ENCODE measurements at places on chromosomes 13 and 19.

GRCh38 chr19:46546194-46546896 lies 50.7 kb upstream of the PNMA8B start:
- DNase-seq = no peak

DNA sequence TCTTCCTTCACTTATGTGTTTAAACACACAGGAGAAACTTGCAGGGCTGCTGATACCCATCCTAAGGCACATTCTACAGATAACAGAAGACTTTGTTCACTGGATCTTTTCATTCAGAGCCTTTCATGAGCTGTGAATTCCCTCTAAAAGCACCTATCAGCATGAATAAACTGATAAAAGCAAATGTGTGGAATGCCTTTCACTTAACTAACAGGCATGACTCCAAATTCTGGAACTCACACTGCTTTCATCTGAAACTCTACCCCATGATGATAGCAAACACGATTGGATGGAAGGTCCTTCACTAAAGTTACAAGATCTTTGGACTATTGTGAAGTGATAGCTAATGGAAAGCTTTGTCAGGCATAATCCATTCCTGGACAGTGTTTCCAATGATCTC lies 457.3 kb downstream of the EFNB2 start:
- DNase-seq = no peak

DNA sequence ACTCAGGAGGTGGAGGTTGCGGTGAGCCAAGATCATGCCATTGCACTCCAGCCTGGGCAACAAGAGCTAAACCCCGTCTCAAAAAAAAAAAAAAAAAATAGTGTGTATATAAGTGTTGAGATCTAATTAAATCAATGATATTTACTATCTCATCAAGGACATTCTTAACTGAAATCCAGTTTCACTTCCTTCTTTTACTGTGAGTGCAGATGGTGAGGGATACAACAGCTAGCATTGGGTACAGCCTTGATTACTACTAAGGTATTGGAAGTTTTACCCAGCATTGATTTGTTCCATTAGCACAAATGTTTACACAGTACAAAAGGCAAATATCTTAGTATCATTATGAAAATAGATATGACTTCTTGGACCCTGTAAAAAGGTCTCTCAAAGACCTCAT lies 546.6 kb downstream of the KCTD12 start:
- DNase-seq = no peak

- DNase-seq = no peak
Observed at GRCh38 chr19:2221250-2221831, 14.8 kb downstream of the PLEKHJ1 start.

- DNase-seq = no peak
Observed at GRCh38 chr13:24680258-24680920, at the start of gene ATP12A. Gene ATP12A (plus strand): TSS chr13:24680408. CDS start chr13:24680744, 336 bp downstream.

GRCh38 chr19:35184267-35184666 lies 29.7 kb downstream of the FXYD5 start:
- DNase-seq = no peak

DNA sequence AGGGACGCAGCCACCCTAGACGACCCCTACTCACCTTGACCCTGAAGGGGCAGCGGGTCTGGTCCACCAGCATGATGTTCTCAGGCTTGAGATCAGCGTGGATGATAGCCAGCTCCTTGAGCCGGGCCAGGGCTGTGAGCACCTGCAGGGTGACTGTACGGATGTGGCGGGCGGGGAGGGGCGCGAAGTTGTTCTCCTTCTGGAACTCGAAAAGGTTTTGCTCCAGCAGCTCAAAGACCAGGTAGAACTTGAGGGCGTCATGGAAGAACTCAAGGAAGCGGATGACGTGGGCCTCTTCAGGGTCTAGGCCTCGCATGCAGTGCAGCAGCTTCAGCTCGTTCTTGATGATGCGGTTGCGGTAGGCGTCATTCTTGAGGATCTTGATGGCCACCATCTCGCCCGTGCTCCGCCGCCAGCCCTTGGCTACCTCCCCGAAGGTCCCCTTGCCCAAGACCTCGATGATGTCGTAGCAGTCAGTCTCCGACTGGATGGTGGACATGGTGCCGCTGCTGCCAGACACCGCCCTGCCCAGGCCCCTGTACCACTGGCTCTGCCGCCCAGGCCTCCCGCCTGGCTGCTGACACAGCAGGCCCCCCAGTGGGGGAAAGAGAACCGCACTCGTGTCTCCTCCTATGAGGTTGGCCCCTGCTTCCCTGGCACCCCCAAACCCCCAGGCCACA lies 437 bp downstream of the HIPK4 start:
- DNase-seq = no peak

GRCh38 chr19:30558793-30559192 lies 186.6 kb downstream of the ZNF536 start:
- no peak for DNase-seq

DNA sequence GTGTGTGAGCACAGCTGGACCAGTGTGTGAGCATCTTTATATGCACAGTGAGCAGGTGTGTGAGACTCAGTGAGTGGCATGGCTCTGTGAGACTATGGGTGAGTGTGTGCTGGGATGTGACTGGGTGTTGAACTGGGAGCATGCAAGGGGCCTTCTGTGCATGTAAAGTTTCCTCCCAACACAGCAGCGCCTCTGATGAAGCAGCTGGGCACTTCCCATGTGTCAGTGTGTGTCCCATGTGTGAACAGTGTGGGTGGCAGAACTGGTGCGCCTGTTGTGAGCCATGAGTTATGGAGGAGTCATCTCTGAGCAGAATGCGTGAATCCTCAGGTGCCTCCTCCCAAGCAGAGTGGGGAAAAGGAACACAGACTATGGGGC lies 24.1 kb downstream of the LGALS16 start:
- no peak for DNase-seq

- DNase-seq = peak; percentile 96
Observed at GRCh38 chr19:6424939-6425731, 524 bp upstream of the KHSRP start.

DNA sequence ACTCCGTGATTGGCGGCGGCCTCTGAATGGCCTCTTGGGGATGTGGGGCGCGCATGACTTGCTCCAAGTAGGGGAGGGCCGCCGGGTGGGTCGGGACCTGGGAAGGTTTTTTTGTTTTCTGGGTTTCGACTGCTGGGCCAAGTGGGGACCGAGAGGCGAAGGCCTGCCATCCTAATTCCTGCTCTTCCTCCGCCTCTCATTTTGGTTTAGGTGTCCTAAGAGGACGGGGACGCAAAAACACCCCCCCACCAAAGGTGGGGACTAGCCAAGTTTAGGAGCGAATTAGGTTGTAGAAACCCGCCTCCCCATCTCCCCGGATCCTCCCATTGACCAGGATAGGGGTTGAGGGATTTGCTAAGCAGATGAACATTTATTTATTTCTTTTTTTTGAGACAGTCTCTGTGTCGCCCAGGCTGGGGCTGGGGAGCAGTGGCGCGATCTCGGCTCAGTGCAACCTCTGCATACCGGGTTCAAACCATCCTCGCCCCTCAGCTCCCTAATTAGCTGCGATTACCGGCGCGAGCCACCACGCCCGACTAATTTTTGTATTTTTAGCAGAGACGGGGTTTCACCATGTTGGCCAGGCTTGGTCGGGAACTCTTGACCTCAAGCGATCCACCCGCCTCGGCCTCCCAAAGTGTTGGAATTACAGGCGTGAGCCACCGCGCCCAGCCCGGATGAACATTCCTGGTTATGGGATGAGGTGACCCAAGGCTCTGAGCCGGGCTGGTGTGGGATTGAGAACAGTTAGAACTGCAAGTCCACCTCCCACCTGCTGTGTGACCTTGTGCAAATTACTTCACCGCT lies 838 bp downstream of the PPP2R1A start:
- DNase-seq = no peak

DNA sequence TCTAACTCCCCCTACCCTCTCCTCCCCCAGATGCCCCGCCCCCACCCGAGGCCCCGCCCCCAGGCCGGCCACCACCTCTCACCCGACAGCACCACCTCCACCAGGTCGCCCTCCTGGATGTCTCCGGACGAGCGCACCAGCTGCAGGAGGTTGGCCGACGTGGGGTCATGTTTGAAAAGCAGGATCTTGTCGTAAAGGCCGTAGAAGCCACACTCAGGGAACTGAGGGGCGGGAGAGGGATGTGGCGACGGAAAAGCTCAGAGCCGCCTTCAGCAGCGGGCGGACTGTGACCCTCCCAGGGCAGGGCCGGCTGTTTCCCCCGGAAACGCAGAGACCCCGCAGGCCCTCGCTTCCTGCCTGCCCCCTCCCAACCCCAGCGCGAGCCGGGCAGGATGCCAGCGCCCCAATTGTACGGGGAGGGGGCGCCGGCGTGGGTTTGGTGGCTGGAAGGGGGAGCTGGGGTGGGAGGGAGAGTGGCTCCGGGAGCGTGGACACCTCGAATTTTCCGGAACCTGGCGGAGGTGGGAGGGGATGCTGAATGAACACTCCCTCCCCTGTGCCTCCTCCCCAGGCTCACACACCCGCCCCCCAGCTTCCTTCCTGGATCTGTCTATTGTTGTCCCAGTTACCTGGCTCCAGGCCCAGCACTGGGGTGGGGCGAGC lies 3.0 kb downstream of the PRKD2 start:
- peak; percentile 72 for DNase-seq

DNA sequence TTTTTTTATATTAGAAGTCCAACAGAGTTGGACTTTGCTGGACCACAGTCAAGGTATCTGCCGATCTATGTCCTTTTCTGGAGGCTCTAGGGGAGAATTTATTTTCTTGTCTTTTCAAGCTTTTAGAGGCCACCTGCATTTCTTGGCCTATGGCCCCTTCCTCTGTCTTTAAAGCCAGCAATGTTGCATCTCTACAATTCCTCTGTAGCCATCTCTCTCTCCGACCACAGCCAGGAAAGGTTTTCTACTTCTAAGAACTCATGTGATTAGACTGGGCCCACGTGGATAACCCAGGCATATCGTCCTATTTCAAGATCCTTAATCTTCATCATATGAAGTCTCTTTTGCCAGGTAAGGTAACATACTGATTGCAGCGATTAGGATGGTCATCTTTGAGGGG lies 43.5 kb upstream of the RGCC start:
- DNase-seq = no peak

DNA sequence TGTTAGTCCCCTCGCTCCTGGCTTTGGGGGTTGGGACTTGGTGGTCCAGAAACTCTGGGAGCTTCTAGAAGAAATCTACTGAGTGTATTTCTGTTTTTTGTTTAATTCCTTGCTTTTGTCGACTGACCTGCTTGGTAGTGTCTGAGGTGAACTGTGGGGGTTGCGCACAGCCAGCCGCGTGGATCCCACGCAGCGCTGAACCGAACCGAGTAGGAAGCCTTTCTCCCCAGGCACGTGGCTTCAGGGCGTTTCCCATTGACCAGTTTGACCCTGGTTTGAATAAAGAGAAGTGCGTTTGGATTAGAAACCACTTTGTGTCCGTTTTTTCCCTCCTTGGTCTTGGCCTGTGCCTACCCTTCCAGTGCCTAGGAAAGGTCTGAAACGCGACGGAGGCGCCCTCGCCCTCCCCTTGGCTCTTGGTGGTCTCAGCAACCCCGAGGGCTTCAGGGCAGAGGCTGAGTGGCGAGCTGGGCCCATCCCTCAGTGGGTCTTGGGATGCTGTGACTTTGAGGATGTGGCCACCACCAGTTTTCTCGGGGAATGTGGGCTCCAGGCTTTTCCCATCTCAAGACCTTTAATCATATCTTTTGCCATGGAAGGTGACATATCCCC lies 2.7 kb upstream of the RPS15 start:
- DNase-seq = no peak

GRCh38 chr19:45499196-45500180 lies 1.2 kb downstream of the PPM1N start:
- no peak for DNase-seq

- no peak for DNase-seq
Observed at GRCh38 chr13:99866781-99867180, 104.8 kb downstream of the ZIC5 start.

DNA sequence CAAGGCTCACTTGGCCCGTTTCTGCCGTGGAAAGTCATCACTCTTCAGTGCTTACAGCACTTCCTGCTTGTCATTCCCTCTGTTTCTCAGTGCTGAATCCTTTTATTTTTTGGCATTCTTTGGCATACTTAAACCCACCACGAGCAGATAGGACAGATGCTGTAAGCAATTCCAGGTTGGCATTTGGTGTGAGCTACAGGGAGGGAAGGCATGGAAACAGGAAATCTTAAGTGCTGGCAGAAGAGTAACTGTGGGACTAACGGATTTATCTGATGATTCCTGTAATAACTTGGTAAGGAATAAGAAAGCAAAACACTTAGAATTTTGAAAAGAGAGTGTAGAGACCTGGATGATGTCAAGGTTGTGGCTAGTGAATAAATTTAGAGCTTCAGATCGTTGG lies 273.4 kb downstream of the GPC6 start:
- DNase-seq = no peak

GRCh38 chr19:18269070-18269723 lies 5.1 kb downstream of the IQCN start:
- DNase-seq = no peak

- no peak for DNase-seq
Observed at GRCh38 chr19:8081569-8082550, 29.3 kb downstream of the CCL25 start.

- DNase-seq = peak; percentile 43
Observed at GRCh38 chr19:17610384-17610783, 54.9 kb downstream of the COLGALT1 start.

GRCh38 chr13:103101901-103102300 lies 35.7 kb upstream of the SLC10A2 start:
- no peak for DNase-seq

- no peak for DNase-seq
Observed at GRCh38 chr13:95091755-95092154, 209.5 kb downstream of the ABCC4 start.

DNA sequence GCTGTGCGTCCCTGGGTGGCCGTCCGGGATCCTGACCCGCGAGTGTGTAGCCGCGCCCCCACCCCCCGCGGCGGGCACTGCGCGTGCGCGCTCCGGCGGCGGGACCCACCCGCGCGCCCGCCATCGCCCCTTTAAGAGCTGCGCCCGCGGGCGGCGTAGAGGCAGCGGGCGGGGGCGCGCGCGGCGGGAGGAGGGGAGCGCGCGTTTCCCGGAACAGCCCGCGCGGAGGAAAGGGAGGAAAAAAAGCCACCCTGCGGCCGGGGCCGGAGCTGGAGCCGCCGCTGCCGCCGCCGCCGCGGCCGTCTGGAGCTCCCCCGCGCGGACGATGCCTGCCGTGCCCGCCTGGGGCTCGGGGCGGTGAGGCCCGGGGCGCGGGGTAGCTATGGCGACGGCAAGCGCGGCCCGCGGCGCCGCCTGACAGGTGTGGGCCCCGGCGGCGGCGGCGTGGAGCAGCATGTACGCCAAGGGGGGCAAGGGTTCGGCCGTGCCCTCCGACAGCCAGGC lies at the start of gene SSBP4:
Gene SSBP4 (plus strand): TSS at position 204 of the 504 bp plus-strand sequence. CDS start 251 bp downstream, at position 455.
- no peak for DNase-seq

DNA sequence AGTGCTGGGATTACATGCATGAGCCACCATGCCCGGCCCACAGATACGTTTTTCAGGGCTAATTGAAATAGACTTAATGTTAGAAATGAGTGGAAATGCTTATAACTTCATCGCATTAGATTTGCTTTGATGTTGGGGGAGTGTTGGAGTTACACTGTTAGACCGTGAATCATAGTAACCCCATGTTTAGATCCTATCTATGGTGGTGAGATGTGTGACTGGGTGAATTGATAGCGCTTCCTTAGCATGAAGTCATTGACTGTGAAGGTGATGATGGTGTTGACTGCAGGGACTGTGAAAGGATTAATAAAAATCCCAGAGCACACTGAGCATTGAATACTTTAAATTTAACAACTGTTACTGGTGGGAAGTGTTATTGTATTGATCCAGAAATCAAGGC lies 1.7 kb downstream of the ZNF264 start:
- no peak for DNase-seq

GRCh38 chr13:48158290-48158689 lies 63.4 kb upstream of the MED4 start:
- no peak for DNase-seq

All from GM19239 (cell line).